ENCODE measurements at places on chromosomes 7 and 10. TPM values are rescaled to one million over a fixed set of nuclear protein-coding genes. Genes with fewer than 3 reads are reported as not detected.

GRCh38 chr10:101525848-101526247 is 62.2 kb downstream of the POLL start:
- no peak for DNase-seq
- H3K27ac ChIP-seq = no peak overlapping the region
- no peak overlapping the region for H3K4me3 ChIP-seq
- H3K36me3 ChIP-seq = no peaks in the 10 kb centered on the region
- no peaks in the 10 kb centered on the region for H3K27me3 ChIP-seq

- DNase-seq = no peak
- no peaks in the 10 kb centered on the region for H3K36me3 ChIP-seq
- H3K4me1 ChIP-seq = no peaks in the 10 kb centered on the region
- H3K27ac ChIP-seq = no peak overlapping the region
These were observed 100.1 kb downstream of the CYTH3 start for GRCh38 chr7:6172224-6172909.

The YKT6 gene
- 60.4 TPM for total RNA-seq

The GPR26 gene
- not detected for total RNA-seq

The KIF11 gene
- total RNA-seq = 57.3 TPM
